RCC 7860 (cell line): ENCODE measurements at places on chromosomes 3 and 15.

- no peak for DNase-seq
Measured at GRCh38 chr15:73782344-73782959, 29.3 kb upstream of the INSYN1 start.

DNA sequence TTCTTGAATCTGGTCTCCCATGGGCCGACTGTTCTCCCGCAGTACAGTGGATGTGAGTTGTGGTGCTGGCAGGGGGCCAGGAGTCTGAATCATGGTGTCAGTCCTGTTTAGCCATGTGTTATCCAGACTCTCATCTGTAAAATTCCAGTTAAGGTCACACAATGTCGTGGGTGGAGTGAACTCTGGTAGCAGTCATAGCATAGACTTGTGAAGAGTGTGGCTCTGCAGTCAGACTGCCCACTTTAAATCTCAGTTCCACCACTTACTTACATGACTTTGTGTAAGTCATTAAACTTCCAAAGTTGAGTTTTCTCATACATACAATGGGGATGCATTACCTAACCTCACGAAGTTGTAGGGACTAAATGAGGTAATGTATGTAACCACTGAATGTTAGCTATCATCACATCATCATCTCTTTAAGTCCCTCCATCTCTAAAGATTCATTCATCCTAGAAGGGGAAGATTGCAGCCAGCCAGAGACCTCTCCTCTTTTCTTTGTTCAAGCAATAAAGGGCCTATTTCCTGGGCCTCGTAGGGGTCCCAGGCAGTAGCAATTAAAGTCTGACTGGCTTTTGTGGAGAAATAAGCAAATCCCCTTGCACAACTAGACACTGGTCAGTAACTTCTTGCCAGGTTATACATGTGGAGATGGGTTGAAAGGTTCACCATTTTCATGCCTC, 93.9 kb downstream of the PCCB start:
- peak; percentile 76 for DNase-seq

DNA sequence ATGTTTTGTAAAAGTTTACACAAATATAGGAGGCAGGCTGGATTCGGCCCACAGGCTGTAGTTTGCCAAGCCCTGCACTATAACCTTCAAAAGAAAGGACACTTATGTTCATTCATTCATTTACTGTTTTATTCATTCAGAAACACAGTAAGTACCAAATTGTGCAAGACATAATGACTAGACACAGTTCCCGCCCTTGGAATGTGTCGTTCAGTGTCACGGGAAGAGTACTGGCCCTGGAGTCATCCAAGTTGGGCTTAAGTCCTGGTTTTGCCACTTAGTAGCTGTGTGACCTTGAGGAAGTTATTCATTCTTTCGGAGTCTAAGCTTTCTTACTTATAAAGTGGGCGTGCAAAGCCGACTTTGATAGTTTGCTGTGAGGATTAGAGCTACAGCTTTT, 22.0 kb downstream of the COLQ start:
- no peak for DNase-seq

GRCh38 chr15:65067645-65068402, at the start of gene RASL12:
Gene RASL12, minus strand, starts transcription at chr15:65067991. Its CDS starts 156 bp downstream, at chr15:65067835.
- no peak for DNase-seq

- no peak for DNase-seq
Measured at GRCh38 chr3:140135461-140135860, 200.5 kb downstream of the CLSTN2 start.

- DNase-seq = no peak
Measured at GRCh38 chr3:193375614-193376013, 2.9 kb downstream of the ATP13A5 start.

DNA sequence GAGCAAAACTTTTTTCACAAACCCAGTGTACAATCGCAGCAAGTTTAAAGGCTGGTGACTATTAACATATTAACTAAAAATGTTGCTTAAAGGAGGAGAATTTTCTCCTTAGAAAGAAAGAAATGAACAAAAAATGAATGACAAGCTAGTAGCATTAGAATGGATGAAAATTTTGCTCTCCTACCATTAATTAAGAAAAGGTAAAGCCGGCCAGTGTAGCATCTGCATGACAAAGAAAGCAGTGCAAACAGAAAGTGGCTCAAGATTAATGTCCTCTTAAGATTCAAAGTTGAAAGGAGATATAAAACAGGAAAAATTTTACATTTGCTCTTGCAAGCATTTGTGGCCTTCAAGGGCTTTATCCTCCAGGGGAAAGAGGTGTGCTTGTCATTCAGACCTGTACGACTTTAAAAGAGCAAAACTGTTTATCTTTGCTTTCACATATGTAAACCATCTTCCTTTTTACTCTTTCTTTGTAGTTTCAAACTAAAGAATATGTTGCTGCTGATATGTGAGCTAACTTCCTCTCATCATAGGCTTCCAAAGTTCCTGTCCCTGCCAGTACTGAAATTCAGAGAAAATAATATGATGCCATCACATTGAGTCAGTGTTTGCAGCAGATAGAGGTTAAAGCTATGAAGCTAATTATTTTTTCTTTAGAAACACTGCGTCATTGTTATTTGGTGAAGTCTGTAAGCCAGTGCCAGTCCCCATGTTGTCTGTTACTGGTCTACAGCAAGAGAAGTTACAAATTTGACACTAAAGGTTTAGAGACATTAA, 439.1 kb upstream of the GRM7 start:
- no peak for DNase-seq

DNA sequence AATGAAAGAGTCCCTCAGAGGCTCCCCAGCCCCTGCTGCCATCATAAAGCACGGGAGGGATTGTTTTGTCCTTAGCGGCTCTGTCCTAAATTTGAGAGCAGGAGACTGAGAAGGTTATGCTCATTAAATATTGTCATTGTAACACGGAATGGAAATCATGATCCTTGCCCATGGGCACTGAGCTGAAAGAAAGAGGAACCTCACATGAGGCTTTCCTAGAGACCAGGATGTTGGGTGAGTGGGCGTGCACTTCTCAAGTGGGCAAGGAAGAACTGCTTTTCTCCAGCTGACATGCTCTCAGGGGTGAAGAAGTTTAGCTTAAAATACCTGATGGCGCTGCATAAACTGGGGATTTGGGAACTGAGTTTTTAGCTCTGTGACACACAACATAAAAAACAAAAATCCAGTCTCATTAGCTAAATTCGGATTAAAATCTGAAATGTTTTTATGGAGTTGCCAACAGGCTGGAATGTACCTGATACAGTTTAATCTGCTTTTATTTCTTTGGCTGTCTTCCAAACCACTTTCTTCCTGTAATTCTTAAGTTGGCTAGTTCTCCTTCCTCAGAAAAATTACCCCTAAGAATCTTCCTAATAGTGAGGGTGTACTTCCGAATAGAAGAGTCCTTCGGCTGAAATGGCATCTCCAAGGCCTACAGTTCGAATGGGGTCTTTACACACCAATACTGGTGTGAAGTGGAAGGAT, 31.7 kb downstream of the ADPGK start:
- no peak for DNase-seq

GRCh38 chr3:187027531-187028278, 97.4 kb downstream of the ST6GAL1 start:
- DNase-seq = no peak

DNA sequence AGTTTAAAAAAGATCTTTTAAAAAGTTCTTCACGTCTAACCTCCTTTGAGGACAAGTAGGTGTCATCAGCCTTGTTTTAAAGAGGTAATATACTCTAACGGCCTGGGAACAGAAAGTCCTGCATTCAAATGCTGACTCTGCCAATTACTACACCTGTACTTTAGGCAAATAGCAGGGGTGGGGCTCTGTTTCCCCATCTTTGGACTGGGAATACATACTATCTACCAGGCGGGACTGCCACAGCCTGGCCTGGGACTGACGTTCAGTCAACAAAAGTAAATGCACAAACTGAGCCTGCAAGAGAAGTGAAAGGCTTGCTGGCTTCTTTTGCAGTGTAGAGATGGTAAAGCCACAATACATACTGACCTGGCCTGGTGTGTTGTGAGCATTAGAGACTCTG, 107.6 kb upstream of the SPATA12 start:
- no peak for DNase-seq

DNA sequence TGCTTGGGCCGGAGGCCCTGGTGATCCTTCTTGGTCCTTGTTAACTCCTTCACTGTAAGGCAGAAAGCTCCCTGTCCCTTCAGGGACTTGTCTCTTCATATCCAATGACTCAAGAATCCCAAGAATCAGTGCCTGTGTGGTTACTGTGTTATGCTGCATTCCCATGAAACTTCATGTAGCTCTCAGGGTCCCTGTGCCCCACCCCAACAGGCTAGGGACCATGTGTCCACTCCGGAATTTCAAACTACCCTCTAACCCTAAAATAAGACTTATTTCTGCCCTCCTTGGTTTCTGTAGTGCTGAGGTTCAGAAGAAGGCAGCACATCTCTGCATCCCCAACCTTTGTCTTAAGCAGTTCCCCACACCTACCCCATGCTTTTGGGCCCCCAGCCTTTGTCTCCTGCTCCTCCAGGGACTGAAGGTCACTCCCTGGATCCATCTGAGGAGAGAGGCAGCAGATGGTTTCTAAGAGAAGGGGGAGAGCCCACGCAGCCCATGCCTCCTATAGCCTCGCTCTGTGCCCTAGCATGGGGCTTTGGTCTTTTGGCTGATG, 531 bp upstream of the MAP1A start:
- DNase-seq = no peak

DNA sequence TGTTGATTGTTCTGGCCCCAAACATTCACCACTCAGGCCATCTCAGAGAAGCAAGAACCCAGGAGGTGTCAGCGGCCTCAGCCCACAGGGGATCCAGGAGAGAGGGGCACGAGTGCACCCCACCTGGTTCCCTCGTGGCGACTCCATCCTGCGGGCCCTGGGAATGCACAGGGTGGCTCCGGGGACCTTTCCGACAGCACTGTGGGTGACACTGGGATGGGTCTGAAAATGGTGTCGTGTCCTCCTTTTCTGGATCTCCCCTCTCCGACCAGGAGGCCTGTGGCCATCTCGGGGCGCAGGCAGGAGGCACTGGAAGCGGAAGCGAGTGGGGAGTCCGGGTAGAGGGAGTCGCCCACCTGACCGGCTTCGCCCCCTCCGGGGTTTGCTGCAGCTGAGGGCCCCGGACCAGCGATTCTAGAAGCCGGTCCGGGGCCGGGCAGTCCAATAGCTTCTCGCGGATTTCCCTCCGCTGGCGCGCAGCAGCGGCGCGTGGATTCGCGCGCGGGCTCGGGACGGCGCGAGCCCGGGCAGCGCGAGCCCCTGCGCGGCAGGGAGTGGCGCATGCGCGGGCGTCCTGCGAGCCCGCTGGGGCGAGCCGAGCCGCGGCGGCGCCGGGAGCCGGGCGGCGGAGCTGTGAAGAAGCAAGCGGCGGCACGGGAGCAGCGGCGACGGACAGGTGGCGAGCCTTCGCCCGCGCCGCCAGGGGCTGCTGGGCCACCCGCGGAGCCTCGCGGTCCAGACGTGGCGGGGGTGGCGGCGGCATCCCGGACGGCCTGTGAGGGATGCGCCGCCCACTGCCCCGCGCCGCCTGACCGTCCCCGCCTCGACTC, at the start of gene DOCK3:
Gene DOCK3, plus strand, starts transcription at position 579 of the 830 bp plus-strand sequence. CDS start 337 bp downstream, outside the sequence.
- no peak for DNase-seq

- no peak for DNase-seq
Measured at GRCh38 chr15:78276064-78276943, 11.9 kb downstream of the DNAJA4 start.

GRCh38 chr3:193617628-193618027, 24.6 kb downstream of the OPA1 start:
- no peak for DNase-seq

- no peak for DNase-seq
Measured at GRCh38 chr15:60801395-60801794, 322.5 kb upstream of the ICE2 start.

DNA sequence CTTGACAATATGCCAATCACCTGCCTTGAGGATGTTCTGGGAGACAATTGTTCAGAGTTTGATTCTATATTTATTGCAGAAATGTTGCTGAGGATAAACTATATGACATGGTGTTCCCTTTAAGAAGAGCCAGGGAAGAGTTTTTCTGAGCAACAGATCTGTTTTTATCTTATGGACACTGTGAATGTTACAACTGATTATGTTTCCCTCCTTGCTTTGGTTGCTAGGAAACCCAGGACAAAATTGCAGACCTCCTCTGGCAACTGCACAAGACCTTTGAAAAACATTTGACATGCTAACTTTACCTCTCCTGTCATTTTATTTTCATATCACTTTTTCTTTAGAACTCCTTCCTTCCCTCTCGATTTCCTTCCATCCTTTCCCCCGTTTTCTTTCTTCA, 8.2 kb upstream of the TM6SF1 start:
- DNase-seq = no peak

- DNase-seq = no peak
Measured at GRCh38 chr3:2554656-2555055, 456.0 kb downstream of the CNTN4 start.

DNA sequence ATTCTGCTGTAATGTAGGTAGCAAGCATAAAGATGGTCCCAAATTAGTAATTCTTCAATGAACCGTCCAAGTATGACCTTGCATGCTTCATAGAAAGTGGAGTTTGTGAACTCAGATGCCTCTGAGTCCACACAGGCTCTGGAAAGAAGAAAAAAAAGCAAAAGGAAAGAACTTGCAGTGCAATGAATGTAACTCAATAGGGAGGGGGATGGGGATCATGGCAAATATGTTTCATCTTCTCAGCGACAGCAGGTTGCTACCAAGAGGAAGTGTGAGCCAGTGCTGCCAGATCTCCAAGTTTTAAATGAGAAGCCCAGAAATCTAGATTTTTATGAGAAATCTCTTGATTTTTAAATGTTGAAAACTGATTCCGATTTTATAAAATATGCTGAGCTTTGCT, 50.3 kb downstream of the IL20RB start:
- DNase-seq = no peak

DNA sequence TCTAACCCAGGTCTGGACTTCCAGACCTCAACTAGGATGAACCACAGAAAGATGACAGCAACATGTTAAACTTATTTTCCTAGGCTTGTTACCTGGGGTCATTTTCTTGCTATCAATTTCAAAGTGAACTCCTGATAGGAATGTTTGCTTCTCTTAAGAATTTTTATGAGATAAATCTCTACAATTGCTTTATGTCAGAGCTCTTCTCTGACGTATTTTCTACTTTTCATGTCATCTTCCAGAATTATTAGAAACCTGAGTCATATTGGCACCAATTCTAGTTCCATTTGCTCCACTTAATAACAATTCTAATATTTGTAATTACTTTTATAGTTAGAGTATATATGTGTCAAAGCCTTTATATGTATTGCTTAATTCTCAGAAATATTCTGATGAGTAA, 2.1 kb upstream of the IGSF10 start:
- DNase-seq = no peak

DNA sequence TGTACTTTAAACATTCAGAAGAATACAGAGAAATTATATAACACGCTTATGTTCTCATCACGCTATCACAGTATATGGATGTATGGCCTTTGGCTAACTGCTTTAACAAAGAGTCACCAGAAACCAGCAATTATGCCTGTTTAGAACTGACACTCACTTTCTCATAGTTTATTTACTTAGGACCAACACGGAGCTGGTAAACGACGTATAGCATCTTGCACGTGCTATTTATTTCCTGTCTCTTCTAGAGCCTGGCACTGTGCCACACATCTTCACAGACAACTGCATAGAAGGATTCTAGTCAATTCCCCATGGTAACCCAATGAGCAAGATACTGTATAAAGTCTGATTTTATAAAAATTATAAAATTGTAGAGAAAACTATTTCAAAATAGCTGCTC, 43.6 kb downstream of the TBC1D2B start:
- no peak for DNase-seq

GRCh38 chr15:43106486-43106829, 620 bp upstream of the UBR1 start:
- DNase-seq = no peak
